Cardiac muscle cell (in vitro differentiated cells and primary cell): ENCODE measurements at places on chromosomes 5 and 9. TPM values are rescaled to one million over a fixed set of nuclear protein-coding genes. Genes with fewer than 3 reads are reported as not detected.
A peak's percentile ranks its signal among the peaks of the same experiment; 100 is the strongest.

DNA sequence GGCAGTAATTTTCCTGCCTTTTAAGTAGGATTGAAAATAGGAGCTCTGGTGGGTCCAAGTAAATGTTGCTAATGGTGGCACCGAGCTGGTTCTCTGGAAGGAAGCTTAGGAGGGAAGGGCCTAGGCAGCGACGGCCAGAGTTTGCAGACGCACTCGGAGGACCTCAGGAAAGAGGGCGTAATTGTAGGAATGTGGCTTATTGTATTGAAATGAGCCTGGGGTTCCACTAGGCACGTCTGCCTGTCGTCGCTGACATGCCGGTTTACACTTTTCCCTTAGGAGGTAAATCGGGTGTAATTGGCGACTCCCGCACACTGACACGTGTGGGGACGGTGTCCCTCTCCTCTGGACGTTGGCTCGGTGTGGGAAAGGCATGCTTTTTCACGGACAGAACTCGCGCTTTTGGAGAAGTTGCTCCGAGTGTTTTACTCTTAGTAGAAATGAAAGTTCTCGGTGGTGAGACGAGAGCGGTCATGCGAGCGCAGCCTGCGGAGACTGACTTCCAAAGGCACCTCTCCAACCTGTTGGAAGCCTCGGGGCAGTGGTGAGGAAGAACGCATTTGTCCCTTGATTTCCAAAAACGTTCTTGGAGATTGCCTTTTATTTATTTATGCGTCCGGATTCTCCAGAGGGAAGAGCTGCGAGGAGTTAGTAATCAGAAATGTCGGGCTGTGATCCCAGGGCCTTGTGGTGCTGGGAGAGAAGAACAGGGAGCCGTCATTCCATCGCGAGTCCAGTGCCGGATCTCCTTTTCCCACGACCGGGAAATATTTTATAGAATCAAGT, 1.3 kb downstream of the NR4A3 start:
- peak overlapping the region; percentile 58 for H3K4me3 ChIP-seq
- H3K36me3 ChIP-seq, result no peaks in the 10 kb centered on the region
- no peak overlapping the region for H3K27ac ChIP-seq
- DNase-seq, result no peak

- H3K27ac ChIP-seq, result no peak overlapping the region
- no peaks in the 10 kb centered on the region for H3K36me3 ChIP-seq
- no peak for DNase-seq
Measured at GRCh38 chr5:77776554-77777206, 541 bp upstream of the TBCA start.

- no peak overlapping the region for H3K27ac ChIP-seq
- no peaks in the 10 kb centered on the region for H3K36me3 ChIP-seq
- no peak for DNase-seq
- no peak overlapping the region for H3K4me3 ChIP-seq
Measured at GRCh38 chr5:98635656-98636055, 137.8 kb upstream of the RGMB start.

GRCh38 chr5:157744051-157745011, 819 bp downstream of the LSM11 start:
- H3K4me3 ChIP-seq, result peak overlapping the region; percentile 69
- no peaks in the 10 kb centered on the region for H3K27me3 ChIP-seq
- no peak overlapping the region for H3K27ac ChIP-seq
- no peaks in the 10 kb centered on the region for H3K36me3 ChIP-seq
- DNase-seq, result no peak
- no peaks in the 10 kb centered on the region for H3K4me1 ChIP-seq

GRCh38 chr5:173573126-173573960, 43.1 kb downstream of the BOD1 start:
- H3K27me3 ChIP-seq, result no peaks in the 10 kb centered on the region
- H3K4me3 ChIP-seq, result no peak overlapping the region
- peaks cover 14% of the 10 kb centered on the region for H3K4me1 ChIP-seq
- H3K36me3 ChIP-seq, result no peaks in the 10 kb centered on the region
- H3K27ac ChIP-seq, result no peak overlapping the region

DNA sequence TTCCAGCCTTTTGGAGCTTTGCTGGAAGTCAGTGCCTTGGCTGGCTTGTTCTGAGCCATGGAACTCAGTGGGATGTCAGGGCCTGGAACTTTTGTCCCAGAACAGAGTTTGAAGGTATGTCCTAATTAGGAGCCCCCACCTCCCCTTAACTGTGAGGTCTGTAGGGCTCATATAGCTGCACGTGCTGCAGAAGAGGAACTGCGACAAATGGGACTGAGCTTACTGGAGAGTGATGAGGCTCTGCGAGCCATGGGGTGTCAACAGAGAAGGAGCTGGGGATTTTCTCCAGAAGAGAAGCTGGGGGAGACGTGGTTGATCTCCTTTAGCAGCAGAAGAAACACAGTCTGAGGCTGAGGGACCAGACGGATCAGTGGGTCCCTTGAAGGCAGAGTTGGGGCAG, 10.9 kb downstream of the TMEM8B start:
- no peak for DNase-seq
- H3K27ac ChIP-seq, result no peak overlapping the region
- no peaks in the 10 kb centered on the region for H3K36me3 ChIP-seq
- no peaks in the 10 kb centered on the region for H3K4me1 ChIP-seq

GRCh38 chr9:81086416-81086815, 602.9 kb downstream of the TLE1 start:
- no peak overlapping the region for H3K4me3 ChIP-seq
- DNase-seq, result no peak
- H3K4me1 ChIP-seq, result no peaks in the 10 kb centered on the region
- H3K27me3 ChIP-seq, result no peaks in the 10 kb centered on the region

- H3K36me3 ChIP-seq, result no peaks in the 10 kb centered on the region
- no peaks in the 10 kb centered on the region for H3K27me3 ChIP-seq
- no peak for DNase-seq
- H3K4me1 ChIP-seq, result peaks cover 38% of the 10 kb centered on the region
Measured at GRCh38 chr5:113283558-113283957, 151.2 kb downstream of the TSSK1B start.

- H3K27me3 ChIP-seq, result no peaks in the 10 kb centered on the region
- peak overlapping the region; percentile 12 for H3K27ac ChIP-seq
- peaks cover 27% of the 10 kb centered on the region for H3K36me3 ChIP-seq
Measured at GRCh38 chr5:173316339-173317020, 11.7 kb downstream of the STC2 start.

- no peaks in the 10 kb centered on the region for H3K36me3 ChIP-seq
- peak within 1 kb of the TSS; percentile 92 for H3K27ac ChIP-seq
- peaks cover 50% of the 10 kb centered on the region for H3K4me1 ChIP-seq
- H3K27me3 ChIP-seq, result no peaks in the 10 kb centered on the region
Measured at GRCh38 chr9:131276094-131276888, at the start of gene FAM78A. TSS of gene FAM78A (minus strand) at chr9:131276510. CDS start at chr9:131276179, 331 bp downstream.

- no peaks in the 10 kb centered on the region for H3K36me3 ChIP-seq
- no peaks in the 10 kb centered on the region for H3K27me3 ChIP-seq
- no peak for DNase-seq
- H3K4me1 ChIP-seq, result no peaks in the 10 kb centered on the region
- no peak overlapping the region for H3K27ac ChIP-seq
Measured at GRCh38 chr5:43427306-43427705, 15.1 kb upstream of the CCL28 start.

DNA sequence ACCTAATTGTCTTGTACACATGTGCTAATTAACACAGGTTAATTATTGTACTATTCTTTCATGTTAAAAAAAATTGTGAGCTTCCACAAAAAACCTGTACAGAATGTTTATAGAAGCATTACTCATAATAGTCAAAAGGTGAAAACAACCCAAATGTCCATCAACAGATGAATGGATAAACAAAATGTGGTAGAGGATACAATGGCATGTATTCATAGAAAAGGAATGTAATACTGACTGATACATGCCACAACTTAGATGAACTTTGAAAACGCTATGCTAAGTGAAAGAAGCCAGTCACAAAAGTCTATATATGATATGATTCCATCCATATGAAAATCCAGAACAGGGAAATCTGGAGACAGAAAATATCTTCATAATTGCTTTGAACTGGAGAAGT, 25.6 kb downstream of the RRAGA start:
- no peak overlapping the region for H3K27ac ChIP-seq
- H3K4me1 ChIP-seq, result no peaks in the 10 kb centered on the region
- no peak for DNase-seq
- H3K27me3 ChIP-seq, result no peaks in the 10 kb centered on the region
- H3K4me3 ChIP-seq, result no peak overlapping the region
- peaks cover 33% of the 10 kb centered on the region for H3K36me3 ChIP-seq

GRCh38 chr5:103510851-103511553, 51.6 kb downstream of the NUDT12 start:
- no peaks in the 10 kb centered on the region for H3K27me3 ChIP-seq
- H3K27ac ChIP-seq, result no peak overlapping the region
- no peaks in the 10 kb centered on the region for H3K36me3 ChIP-seq
- H3K4me1 ChIP-seq, result no peaks in the 10 kb centered on the region

GRCh38 chr5:82657033-82657699, 379.0 kb upstream of the RPS23 start:
- H3K36me3 ChIP-seq, result no peaks in the 10 kb centered on the region
- no peaks in the 10 kb centered on the region for H3K27me3 ChIP-seq
- H3K4me1 ChIP-seq, result peaks cover 37% of the 10 kb centered on the region
- DNase-seq, result peak; percentile 19

- no peak overlapping the region for H3K27ac ChIP-seq
- no peaks in the 10 kb centered on the region for H3K36me3 ChIP-seq
- H3K27me3 ChIP-seq, result no peaks in the 10 kb centered on the region
- H3K4me3 ChIP-seq, result no peak overlapping the region
- no peak for DNase-seq
Measured at GRCh38 chr5:90615355-90615754, 56.8 kb downstream of the ADGRV1 start.

- no peaks in the 10 kb centered on the region for H3K4me1 ChIP-seq
- H3K27me3 ChIP-seq, result peaks cover 51% of the 10 kb centered on the region
- no peak for DNase-seq
- H3K4me3 ChIP-seq, result no peak overlapping the region
- H3K36me3 ChIP-seq, result no peaks in the 10 kb centered on the region
Measured at GRCh38 chr9:34898846-34899245, 59.2 kb upstream of the PHF24 start.

DNA sequence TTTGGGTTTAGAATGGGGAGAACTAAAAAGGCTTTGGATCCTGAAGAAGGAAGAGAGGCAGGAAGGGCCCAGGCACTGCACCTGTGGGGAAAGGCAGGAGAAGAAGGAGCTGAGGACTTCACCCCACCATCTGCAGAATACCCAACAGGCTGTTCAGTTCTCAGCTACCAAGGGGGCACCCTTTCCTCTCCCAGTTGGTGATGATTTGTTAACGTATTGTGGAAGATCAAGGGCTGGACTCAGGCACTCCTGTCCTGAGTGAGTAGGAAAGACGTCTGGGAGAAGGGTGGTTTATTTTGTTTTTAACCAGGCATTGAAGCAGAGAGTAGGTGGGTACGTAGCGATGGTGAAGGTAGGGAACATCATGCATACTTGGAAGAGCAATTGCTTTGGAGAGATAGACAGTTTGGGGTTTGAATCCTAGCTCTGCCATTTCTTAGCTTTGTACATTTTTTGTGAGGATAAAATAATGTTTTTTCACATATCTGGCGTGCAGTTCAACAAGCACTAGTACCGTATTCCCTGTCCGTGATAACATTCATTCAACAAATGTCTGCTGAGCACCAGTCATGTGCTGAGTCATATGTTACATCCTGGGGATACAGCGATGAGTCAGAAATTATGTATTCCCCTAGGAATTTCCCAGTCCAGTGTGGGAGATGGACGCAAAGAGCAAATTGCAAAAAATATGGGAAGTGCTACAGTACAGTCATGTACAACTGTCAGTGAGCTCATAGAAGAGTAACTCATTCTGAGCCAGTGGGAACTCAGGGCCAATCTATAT, 2.1 kb downstream of the MSANTD3 start:
- no peak overlapping the region for H3K27ac ChIP-seq
- no peaks in the 10 kb centered on the region for H3K27me3 ChIP-seq
- H3K4me3 ChIP-seq, result no peak overlapping the region
- no peaks in the 10 kb centered on the region for H3K36me3 ChIP-seq
- H3K4me1 ChIP-seq, result peaks cover 10% of the 10 kb centered on the region
- peak; percentile 98 for DNase-seq

DNA sequence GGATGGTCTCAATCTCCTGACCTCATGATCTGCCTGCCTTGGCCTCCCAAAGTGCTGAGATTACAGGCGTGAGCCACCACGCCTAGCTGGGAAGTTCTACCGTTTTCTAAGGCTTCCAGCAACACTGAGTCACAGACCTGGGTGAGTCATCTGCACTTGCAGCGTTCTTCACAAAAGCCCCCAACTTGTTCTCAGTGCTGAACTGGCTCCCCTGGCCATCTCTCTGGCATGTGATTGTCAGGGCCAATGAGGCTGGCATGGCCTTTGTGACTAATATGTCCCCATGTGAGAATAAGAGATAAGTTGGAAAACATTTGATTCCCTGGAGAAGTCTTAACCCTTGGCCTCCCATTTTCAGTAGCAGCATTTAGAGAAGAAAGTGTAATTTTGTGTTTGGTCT, 124.4 kb downstream of the WDR41 start:
- H3K4me3 ChIP-seq, result no peak overlapping the region
- DNase-seq, result no peak
- H3K27me3 ChIP-seq, result no peaks in the 10 kb centered on the region
- H3K4me1 ChIP-seq, result no peaks in the 10 kb centered on the region
- no peak overlapping the region for H3K27ac ChIP-seq

DNA sequence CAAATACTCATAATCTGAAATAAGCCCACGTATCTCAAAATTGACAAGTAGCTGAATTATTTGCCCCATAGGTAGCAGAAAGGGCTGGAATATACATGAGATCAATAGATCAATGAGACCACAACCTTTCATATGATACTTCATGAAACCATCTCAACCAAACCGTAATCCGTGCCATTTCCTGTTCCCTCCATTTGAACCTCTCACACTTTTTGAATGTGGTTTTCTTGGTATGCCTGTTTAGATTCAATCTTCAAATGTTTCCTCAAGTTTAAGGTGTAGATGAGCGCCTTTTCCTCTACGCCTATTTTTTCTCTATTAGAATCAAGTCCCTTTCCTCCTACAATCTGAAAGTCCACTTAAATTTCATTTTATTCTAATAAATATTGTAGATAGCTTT, 805.5 kb downstream of the EFNA5 start:
- no peak overlapping the region for H3K4me3 ChIP-seq
- H3K4me1 ChIP-seq, result peaks cover 8% of the 10 kb centered on the region
- H3K27ac ChIP-seq, result no peak overlapping the region
- no peaks in the 10 kb centered on the region for H3K27me3 ChIP-seq

FER gene
- 12.7 and 30.7 TPM in 2 replicates for total RNA-seq

SPACA9 gene
- total RNA-seq, result 4.8 and 6.4 TPM in 2 replicates

PCDHA9 gene
- 1.6 and 2.2 TPM in 2 replicates for total RNA-seq

ARHGEF28 gene
- total RNA-seq, result 0.11 and 0.30 TPM in 2 replicates

ATOSB gene
- total RNA-seq, result 31.3 and 46.0 TPM in 2 replicates

GGTA1 gene
- total RNA-seq, result not detected in 2 replicates

MIGA2 gene
- total RNA-seq, result 65.8 and 69.8 TPM in 2 replicates

TAF1L gene
- 0.09 TPM in 1 of 2 replicates, not detected in the other for total RNA-seq

KIAA0825 gene
- 1.8 and 2.1 TPM in 2 replicates for total RNA-seq

TMEM215 gene
- not detected in 2 replicates for total RNA-seq

VCP gene
- total RNA-seq, result 226 and 328 TPM in 2 replicates
